Right cardiac atrium (tissue), 5 donors: ENCODE measurements at places on chromosomes 12 and 14. TPM values are rescaled to one million over a fixed set of nuclear protein-coding genes. Genes with fewer than 3 reads are reported as not detected.

The KRT6C gene
- not detected for total RNA-seq

The LBHD2 gene
- total RNA-seq: not detected

The SLC2A14 gene
- total RNA-seq: not detected

The HCAR2 gene
- total RNA-seq: 0.58 TPM

The SCN8A gene
- total RNA-seq: 0.58 TPM

The SYT10 gene
- not detected for total RNA-seq

The PRPH gene
- total RNA-seq: 0.93 TPM

The KIF26A gene
- total RNA-seq: 9.7 TPM

The C14orf39 gene
- not detected for total RNA-seq

The PZP gene
- total RNA-seq: 0.14 TPM

GRCh38 chr12:108853981-108854446 is 3.4 kb downstream of the SSH1 start:
- no peak for DNase-seq

- DNase-seq: no peak
These were observed 80.4 kb upstream of the KCNA1 start for GRCh38 chr12:4829161-4829792.

GRCh38 chr12:12583510-12584178 is 21.0 kb upstream of the DUSP16 start:
- DNase-seq: no peak

GRCh38 chr14:38391334-38391733 is 135.4 kb upstream of the CLEC14A start:
- no peak for DNase-seq

DNA sequence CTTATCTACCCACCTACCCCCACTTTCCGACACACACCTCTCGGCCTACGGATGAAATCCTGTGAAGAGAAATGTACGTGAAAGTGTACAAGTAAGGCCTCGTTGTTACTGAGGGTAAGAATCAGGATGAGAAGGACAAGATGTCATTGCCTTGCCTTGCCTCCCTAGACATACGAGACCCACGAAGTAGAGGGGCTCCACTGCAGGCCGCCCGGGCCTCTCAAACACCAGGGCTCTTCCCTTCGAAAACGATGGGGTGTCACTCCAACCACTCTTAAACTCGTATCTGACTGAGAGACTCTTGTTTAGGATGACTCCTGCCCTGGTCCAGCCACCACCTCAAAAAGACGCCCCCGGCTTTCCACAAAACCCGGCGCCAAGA is 498 bp downstream of the RACGAP1 start:
- DNase-seq: no peak

DNA sequence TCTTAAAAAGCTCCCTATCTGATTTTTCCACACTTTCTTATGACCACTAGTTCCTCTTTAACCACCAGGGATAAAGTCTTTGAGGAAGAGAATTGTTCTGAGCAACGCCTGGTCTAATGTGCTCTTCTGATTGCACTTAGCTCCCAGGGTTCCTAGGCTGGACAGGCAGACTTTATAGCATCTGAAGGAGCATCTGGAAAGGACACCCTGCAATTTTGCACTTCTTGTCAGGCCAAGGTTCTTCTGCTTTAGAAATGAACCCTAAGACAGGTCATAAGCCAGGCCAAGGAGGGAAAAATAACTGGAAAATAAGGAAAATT is 126.3 kb downstream of the KTN1 start:
- no peak for DNase-seq

- no peak for DNase-seq
These were observed 25.0 kb upstream of the SRP54 start for GRCh38 chr14:34957771-34958286.

DNA sequence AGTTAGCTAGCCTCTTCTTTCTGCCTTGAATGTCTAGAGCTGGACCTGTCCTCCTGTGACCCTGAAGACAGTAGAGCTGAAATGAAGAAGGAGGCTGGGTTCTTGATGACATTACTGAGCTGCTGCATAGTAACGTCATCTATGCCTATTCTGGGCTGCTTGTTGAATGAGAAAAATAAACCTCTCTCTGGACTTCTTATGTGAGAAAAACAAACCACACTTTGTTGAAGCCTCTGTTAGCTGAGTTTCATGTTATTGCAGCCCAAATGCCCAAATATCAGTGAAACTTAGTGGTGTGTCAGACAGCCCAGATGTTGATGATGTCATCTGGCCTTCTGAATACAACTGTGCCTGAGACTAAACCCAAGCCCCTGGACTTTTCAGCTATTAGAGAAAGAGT is 67.0 kb upstream of the MAX start:
- DNase-seq: no peak

GRCh38 chr12:61397668-61398067 is 862.5 kb upstream of the USP15 start:
- DNase-seq: no peak

DNA sequence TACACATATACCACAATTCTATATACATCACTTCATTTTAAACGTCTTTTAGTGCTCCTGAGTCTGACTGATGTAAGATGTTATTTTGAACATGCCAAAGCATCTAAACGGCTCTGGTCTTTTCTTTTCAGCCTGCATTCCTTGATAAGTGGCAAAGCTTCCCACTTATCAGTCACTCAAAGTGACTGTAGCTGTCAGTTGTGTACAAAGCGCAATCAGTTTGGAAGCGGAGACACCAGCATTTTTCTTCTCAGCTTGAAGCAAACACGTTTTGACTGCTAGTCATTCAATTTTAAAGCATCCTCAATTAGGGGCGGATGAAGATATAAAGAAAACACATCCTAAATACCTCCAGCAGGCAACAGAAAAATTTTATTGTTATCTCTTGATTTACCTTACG is 226.8 kb downstream of the SOX5 start:
- DNase-seq: no peak

DNA sequence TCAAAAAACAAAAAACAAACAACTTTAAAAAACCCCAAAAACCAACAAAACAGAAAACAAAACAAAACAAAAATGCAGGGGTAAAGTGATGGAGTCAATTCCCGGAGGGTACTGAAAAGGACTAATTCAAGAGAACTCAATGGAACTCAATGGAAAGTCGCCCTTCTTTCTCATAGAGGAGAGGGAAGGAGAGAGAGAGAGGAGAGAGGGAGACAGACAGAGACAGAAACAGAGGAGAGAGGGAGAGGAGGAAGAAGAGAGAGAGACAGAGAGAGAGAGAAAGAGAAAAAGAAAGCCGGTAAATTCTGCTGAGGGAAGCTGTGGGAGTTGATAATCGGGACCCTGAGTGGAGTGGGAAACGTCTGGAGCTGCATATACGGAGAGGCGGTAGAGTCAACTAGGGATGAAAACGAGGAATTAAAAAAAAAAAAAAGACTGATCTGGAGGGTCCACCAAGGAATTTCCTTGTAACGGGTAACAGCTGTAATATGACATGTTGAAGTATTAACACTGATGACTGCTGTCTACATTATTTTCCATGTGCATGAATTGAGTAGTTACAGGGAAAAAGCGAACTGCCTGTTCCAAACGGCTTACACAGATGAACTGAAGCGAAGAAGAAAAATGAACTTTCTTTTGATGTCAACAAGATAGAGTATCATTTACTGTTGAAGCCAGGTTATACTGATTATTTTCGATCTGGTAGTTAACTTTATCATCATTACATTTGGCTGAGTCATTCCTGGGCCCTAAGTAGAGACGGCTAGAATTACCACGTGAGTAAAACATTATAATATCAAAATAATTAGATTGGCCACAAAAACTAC is 934 bp upstream of the ZC2HC1C start:
- DNase-seq: no peak

GRCh38 chr12:21340403-21340802 is 5.7 kb upstream of the SLCO1A2 start:
- DNase-seq: no peak

- no peak for DNase-seq
These were observed 97.5 kb downstream of the CRACR2A start for GRCh38 chr12:3655328-3655900.

- DNase-seq: no peak
These were observed 13.4 kb downstream of the C1S start for GRCh38 chr12:7073946-7074345.

DNA sequence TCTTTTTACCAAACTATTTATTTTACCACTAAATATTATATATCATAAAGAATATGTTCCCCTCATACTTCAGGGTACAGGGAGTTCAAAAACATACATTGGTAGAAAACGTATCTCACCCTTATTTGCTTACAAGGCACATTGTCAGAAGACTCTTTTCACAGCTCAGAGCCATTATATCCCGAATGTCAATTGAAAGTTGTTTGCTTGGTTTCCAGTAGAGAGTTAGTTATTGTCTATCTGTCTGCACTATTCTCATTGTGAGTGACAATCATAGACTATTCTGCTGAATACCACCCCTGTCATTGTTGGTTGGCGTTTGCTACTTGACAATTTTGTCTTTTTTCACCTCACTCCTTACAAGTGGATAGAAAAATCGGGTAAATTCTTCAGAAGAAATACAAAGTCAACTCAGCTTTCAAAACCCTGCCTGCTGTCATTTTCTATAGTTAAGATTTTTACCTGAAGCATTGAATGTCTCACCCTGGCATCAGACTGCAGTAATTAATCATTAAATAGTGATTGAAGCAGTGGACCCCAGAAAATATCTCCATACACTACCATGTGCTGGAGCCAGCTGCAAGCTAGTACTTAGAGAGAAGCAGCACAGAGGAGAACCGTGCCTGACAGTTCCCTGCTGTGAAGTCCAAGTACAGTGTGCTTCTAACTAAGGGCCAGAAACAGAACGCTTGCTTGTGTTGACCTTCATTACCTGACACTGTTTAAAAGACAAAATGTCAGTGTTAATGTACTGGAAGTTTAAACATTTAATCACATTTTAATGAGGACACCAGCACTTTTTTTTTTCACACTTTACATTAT is 510.6 kb downstream of the RERGL start:
- DNase-seq: no peak

DNA sequence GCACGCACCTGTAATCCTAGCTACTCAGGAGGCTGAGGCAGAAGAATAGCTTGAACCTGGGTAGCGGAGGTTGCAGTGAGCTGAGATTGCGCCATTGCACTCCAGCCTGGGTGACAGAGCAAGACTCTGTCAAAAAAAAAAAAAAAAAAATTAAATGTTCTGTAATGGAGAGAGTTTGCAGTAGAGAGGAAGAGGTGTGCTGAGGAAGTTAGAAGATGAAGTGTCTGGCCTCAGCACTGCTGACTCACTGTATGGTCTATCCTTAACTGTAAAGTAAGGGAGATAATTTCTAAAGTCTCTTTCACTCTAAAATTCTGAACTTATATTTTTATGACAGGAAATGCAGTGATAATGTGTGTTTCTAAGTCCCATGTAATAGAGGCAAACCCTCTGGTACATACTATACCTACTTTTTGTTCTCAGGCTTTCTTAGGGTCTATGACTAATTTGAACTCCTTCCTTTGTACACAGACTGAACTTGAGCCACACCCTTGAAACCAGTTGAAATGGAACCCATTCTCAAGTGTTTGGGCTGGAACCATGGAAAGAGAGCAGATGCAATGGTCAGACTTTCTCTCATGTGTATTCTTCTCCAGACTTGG is 278.1 kb upstream of the FAR2 start:
- no peak for DNase-seq
